ENCODE measurements at places on chromosomes 2 and 18. TPM values are rescaled to one million over a fixed set of nuclear protein-coding genes. Genes with fewer than 3 reads are reported as not detected.

RASGRP3 gene
- 5.5 TPM for total RNA-seq

DNA sequence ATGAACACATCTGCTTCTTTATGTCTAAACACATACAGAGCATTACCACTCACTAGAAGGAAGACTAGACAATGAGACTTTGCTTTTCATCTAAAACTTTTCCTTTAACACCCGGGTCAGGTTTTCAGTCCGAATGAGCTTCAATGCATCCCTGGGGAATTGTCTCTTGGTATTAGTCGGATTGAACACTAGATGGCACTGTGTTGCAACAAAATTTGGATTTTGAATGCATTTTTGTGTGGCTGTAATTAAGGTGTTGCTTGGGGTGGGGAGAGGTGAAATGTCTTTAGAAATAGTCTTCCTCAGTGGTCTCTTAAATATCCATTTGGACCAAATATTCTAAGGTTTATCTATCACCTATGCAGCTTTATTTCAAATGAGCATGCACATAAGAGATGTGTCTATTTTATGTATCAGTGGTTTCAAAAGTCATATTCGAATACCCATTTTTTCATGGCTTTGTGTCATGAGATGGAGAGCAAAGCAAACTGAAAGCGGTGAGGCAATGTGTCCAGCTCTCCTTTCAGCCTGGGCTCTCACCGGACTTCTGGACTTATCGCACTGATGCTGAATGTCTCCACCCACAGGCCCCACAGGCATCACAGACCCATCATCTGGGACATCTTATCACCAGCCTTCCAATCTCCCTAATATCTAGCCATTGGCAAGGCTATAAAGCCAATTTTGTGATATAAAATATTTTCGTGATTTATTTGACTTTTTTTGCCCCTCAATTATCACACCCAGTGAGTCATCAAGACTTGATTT, 510.3 kb downstream of the RNF144A start:
- no peak for DNase-seq

DNA sequence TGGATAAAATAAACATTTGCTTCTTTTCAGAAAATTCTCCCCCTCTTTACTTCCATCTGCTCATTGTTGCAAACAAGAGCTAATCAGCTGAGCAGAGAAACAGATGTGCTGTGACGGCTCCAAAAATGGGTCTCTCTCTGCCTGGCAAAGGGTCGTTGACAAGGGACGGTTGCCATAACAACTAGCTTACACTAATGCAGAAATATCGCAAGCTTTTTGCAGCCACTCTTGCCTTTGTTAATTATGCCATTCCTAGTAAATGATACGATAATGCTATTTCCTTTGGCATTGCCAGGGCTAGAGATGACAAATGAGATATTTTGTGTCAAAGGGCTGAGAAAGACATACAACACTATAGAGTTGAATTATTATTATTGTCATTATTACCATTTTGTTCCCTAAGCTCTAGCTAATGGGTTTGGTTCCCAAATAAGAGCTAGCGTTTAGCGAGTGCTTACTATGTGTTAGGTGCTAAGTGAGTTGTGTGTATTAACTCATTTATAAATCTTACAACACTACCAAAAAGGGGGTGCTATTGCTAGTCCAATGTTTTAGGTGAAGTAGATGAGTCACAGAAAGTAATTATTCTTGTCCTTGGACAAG, 46.8 kb downstream of the MYO3B start:
- no peak for DNase-seq

GRCh38 chr2:48180557-48180956, 274.3 kb upstream of the FBXO11 start:
- no peak for DNase-seq

GRCh38 chr2:10079870-10080535, at the start of gene CYS1:
Gene CYS1 (minus strand): TSS chr2:10080411. CDS start chr2:10080223, 188 bp downstream.
- peak; percentile 34 for DNase-seq

GRCh38 chr18:42039396-42039795, 84.4 kb downstream of the PIK3C3 start:
- no peak for DNase-seq

- DNase-seq, result no peak
Measured at GRCh38 chr2:121038431-121038830, 246.6 kb downstream of the TFCP2L1 start.

GRCh38 chr2:9543557-9543956, 12.1 kb downstream of the ADAM17 start:
- DNase-seq, result no peak

Measured in activated naive CD8-positive, alpha-beta T cell treated with anti-CD3 and anti-CD28 coated beads for 36 hours (primary cell).